ENCODE measurements at places on chromosomes 6 and 20. TPM values are rescaled to one million over a fixed set of nuclear protein-coding genes. Genes with fewer than 3 reads are reported as not detected.

- no peak for DNase-seq
Observed at GRCh38 chr20:31991339-31991705, 18.9 kb upstream of the CCM2L start.

Gene SLC12A5
- polyA plus RNA-seq = 5.9 TPM

DNA sequence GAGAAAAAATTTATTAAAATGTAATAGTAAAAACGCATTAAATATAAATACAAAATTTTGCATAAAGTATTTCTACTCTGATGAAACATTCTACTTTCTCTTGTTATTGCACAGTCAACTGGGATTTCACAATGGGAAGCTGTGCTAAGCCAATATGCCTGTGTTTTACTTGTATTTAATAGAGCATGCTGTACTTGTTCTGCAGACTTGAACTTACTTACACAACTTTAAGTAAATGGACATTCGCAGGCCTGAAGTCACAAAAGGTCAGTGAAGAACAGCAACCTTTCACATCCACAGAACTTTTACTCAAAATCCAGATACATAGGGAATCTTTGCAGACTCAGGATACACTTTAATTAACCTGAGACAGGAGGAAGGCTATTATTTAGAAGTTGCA is 409.5 kb downstream of the BTBD3 start:
- DNase-seq = no peak

Gene DOK5
- polyA plus RNA-seq = not detected

DNA sequence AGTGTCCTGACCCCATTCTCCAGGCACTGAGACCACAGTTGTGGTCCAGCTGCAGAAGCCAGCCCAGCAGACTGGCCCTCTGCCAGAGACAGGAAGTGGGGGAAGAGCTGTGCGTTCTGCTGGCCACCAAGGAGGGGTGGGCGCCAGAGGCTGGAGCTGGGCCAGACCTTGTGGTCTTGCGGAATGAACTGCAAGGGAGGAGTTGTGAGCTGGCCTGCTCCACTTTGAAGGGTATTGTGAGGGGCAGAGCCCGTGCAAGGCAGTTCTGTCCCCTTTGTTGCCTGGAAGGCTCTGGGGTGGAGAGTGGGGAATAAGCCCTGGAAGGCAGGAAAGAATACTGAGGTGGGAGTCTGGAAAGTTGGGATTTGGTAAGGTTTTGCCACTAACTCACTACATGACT is 3.6 kb upstream of the MDFI start:
- no peak for DNase-seq

GRCh38 chr20:12079490-12079889 is 161.8 kb downstream of the BTBD3 start:
- DNase-seq = no peak

Gene KCNK5
- polyA plus RNA-seq = 0.02 TPM

DNA sequence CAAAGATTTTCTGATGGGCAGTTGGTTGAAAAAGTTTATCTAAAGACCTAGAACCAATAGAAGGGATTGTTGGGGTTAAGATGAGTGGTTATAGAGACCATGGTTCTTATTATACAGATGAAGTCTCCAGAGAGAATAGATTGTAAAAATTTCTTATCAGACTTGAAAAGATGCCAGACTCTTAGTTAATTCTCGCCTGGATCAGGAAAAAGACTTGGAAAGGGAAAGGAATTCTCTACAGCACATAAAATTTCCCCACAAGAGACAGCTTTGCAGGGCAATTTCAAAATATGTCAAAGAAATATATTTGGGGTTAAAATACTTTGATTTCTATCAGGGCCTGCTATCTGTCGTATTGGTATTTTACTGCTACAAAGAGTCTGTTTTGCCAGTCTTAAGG is 582.6 kb downstream of the UTRN start:
- DNase-seq = no peak

Gene ATRN
- polyA plus RNA-seq = 8.4 TPM

Gene NRN1
- polyA plus RNA-seq = not detected

GRCh38 chr6:50862176-50862575 is 43.5 kb downstream of the TFAP2B start:
- DNase-seq = no peak

GRCh38 chr20:56995149-56995548 is 271.3 kb downstream of the BMP7 start:
- DNase-seq = no peak

GRCh38 chr6:150002710-150003109 is 22.6 kb downstream of the RAET1L start:
- DNase-seq = no peak

DNA sequence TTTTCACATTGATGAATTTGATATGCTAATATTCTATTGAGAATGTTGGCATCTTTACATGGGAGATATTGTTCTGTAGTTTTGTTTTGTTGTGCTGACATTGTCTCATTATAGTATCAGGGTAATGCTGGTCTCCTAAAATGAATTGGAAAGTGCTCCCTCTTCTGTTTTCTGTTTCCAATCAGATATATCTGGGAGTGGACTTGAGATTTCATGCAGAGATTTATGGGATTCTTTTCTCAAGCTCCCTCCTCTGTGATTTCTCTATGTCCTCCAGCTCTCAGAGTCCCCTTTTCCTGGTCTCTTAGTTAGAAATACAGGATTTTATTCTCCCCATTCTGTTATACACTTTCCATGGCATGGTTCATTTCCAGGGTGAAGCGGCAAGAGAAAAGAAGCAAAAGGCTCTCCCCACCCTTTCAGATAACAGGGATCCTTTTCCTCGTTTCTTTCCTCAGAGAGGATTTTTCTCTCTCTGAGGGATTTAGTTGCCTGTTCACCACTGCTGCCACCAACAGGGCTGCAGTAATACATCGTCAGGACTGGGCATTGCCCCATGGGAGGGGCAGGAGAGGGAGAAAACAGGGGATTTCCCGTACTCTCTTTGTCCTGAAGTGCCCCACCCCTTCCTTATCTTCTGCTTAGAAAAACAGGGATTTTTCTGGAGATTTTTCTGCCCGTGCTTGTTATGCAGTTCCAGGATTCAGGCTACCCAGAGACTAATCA is 59.3 kb upstream of the STMND1 start:
- peak; percentile 78 for DNase-seq

DNA sequence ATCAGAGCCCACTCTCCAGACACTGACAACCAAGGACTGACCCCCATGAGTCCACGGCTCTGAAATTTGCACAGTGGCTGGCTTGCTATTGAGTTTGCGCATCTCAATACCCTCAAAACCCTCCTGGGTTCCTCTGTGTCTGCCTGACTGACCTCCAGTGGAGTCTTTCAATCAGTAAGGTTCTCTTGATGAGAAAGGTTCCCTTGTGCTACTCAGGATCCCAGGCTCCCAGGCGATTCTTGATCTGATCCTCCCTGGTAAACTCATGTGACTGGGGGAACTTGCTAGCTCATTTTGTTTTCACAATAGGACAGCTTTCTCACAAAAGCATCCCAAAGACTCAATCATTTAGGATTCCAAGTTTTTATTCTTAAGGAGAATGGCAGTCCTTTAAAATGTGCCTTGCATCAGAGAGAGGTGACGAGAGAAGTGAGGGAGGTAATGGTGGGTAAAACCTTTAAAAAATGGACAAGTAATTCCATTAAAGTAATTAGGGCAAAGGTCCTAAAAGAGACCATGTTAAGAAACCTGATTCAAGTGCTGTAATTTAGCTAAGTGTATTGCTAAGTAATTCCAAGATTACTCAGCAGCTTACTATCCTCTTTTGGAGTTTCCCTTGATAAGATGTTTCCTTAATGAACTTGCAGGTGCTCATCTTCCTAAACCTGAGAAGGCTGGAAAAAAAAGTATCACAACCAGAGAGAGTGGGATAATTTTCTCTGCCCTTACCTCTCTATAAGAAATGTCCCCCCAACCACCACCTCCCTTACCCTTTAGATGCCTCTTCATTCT is 304.7 kb upstream of the SGK1 start:
- peak; percentile 64 for DNase-seq

DNA sequence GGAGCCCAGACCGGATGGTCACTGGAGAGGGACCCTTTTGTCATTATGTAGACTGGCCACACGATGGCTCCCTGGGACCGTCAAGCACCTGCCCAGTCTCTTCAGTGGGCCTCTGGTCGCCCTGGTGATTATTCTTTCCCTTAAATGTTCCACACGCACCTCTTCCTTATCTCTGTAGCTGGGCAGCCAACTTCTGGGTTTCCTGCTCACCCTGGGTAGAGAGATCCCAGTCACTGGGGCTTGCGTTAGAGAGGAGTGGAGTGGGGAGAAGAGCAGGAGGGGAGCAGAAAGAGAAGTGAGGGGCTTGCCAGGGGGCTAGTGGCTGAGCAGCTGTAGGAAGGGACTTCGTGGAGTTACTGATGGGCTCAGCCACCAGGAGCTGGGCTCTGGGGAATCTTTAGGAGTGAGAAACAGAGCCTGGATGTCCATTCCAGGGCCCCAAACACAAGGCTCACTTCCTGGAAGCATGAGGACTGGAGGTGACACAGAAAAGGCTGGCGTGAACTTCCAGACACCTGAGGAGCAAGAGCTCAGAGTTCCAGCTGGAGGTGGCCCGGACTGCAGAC is 150.1 kb downstream of the DHX35 start:
- DNase-seq = peak; percentile 15

Gene AIF1
- not detected for polyA plus RNA-seq

- no peak for DNase-seq
Observed at GRCh38 chr6:41561416-41561815, 15.2 kb downstream of the FOXP4 start.

- DNase-seq = no peak
Observed at GRCh38 chr6:104226790-104227446, 632.8 kb downstream of the HACE1 start.

Gene TFAP2B
- 0.63 TPM for polyA plus RNA-seq

DNA sequence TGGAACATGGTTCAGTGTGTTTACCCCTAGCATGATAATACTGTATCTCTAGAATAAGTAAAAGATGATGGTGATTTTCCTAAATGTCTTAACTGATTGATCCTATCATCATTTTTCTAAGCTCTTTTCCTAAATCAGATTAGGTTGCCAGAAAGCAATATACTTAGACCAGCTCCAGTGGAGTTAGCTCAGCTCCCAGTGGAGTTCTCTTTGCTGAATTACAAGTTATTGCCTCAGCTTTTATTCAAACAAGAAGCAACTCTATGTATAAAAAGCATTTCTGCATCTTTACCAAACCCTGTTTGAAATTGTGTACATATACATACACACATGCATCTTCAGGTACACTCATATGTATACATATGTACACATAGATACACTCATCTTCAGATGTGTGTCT is 44.9 kb downstream of the SNX9 start:
- no peak for DNase-seq

Gene SLC22A7
- not detected for polyA plus RNA-seq

Gene VEGFA
- polyA plus RNA-seq = 48.3 TPM

- DNase-seq = no peak
Observed at GRCh38 chr6:40946738-40947301, 92.2 kb downstream of the UNC5CL start.

Measured in foreskin keratinocyte (primary cell).